ENCODE measurements at places on chromosomes 7 and 10.

- no peaks in the 10 kb centered on the region for H3K27me3 ChIP-seq
- H3K4me1 ChIP-seq, result no peaks in the 10 kb centered on the region
- H3K27ac ChIP-seq, result no peak overlapping the region
Observed at GRCh38 chr7:85426487-85426960, 239.7 kb upstream of the SEMA3D start.

GRCh38 chr7:94425546-94425945 lies 30.9 kb downstream of the COL1A2 start:
- no peak for DNase-seq
- peaks cover 87% of the 10 kb centered on the region for H3K36me3 ChIP-seq
- no peaks in the 10 kb centered on the region for H3K27me3 ChIP-seq
- H3K4me3 ChIP-seq, result no peak overlapping the region

DNA sequence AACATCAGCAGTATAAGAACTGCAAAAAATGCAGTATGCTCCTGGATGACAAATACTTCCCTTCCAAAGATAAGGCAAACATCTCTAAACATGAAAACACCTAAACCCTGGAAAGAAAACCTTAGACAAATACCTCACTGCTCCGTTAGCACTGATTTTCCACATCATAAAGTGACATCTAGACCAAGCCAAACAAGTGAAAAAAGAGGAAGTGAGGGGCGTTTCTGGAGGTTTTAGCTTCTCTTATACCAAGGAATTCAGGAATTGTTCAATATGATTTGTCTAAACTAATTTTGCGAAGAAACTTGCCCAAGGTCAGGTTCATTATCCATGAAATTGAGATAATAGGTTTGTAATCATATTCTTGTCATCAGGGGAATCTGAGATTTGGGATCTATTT lies 279.7 kb downstream of the ADRA2A start:
- no peaks in the 10 kb centered on the region for H3K4me1 ChIP-seq
- no peaks in the 10 kb centered on the region for H3K36me3 ChIP-seq
- no peaks in the 10 kb centered on the region for H3K27me3 ChIP-seq

DNA sequence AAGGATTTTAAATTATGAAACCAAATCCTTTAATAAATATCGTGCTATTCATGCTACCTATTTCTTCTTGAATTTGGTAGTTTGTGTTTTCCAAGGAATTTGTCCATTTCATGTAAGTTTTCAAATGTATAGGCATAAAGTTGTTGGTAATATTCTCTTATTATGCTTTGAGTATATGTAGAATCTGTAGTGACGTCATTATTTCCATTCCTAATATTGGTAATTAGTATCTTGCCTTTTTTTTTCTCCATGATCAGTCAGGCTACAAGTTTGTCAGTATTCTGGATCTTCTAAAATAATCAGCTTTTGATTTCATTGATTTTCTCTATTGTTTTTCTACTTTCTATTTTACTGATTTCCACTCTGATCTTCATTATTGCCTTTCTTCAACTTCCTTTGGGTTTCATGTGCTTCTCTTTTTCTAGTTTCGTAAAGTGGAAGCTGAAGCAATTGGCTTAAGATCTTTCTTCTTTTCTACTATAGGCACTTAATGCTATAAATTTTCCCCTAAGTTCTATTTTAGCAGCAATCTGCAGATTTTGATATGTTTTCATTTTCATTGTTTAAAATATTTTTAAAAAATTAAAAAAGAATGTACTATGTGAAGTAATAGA lies 156.5 kb upstream of the HDAC9 start:
- no peak overlapping the region for H3K27ac ChIP-seq
- no peaks in the 10 kb centered on the region for H3K36me3 ChIP-seq
- no peaks in the 10 kb centered on the region for H3K4me1 ChIP-seq
- no peak for DNase-seq
- H3K27me3 ChIP-seq, result no peaks in the 10 kb centered on the region
- no peak overlapping the region for H3K4me3 ChIP-seq

DNA sequence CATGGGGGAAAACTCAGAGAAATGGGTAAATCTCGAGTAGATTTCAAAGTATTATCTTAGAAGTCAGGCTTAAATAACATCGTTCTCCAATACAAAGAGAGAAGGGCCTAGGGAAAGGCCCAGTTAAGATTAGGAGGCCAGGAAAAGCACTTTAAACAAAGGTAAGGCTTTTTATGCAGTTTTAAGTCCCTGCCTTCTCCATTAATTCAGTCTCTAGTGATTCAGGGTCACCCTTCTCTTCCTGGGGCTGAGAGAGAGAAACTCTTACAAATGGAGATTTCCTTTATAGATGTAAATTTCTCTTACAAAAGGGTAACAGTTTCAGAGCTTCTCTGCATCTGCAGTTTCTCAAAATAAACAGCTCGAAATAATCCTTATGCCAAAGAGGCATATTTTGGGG lies 179.3 kb downstream of the HECW1 start:
- no peaks in the 10 kb centered on the region for H3K4me1 ChIP-seq
- no peaks in the 10 kb centered on the region for H3K27me3 ChIP-seq
- no peak overlapping the region for H3K27ac ChIP-seq
- no peaks in the 10 kb centered on the region for H3K36me3 ChIP-seq

DNA sequence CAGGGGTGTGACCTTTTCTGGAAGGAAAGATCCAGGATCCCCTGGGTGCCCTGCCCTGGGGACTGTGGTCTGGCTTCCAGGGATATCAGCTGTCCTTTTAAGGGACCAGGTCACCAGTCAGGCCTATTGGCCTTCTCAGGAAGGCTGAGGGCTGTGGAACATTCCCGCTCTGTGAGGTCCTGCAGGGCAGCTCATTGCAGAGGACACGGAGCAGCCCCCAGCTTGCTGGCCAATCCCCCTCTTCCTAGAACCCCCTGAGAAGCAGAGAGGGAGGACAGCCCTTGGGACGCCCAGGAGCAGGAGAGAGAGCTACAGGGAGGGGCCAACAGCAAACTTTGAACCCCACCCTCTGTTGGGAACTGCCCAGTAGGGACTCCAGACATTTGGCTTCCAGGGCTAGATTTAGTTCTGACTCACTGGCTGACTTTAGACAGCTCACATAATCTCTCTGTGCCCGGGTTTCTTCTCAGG lies 67.9 kb upstream of the COL13A1 start:
- H3K4me3 ChIP-seq, result no peak overlapping the region
- no peaks in the 10 kb centered on the region for H3K27me3 ChIP-seq
- peaks cover 55% of the 10 kb centered on the region for H3K4me1 ChIP-seq
- H3K36me3 ChIP-seq, result no peaks in the 10 kb centered on the region
- no peak for DNase-seq

DNA sequence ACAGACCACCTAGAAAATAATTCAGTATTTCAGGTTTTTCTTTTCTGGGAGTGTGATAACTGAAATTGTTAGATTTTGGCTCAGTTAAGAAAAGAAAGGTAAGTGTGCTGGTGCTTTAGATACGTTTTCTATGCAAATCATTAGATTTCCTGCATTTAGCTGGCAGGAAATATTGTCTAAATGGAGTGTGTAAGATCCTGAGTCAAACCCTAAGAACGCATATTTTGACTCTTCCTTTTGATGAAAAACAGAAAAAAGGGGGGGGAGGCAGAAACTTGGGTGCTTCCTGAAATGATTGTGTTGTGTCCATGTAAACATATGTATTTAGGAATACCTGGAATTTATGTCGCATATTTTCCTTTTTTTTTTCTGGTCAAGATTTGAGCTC lies 1.2 kb downstream of the GRK5 start:
- peaks cover 6% of the 10 kb centered on the region for H3K4me1 ChIP-seq
- peak overlapping the region; percentile 86 for H3K27ac ChIP-seq
- peak overlapping the region; percentile 96 for H3K4me3 ChIP-seq

DNA sequence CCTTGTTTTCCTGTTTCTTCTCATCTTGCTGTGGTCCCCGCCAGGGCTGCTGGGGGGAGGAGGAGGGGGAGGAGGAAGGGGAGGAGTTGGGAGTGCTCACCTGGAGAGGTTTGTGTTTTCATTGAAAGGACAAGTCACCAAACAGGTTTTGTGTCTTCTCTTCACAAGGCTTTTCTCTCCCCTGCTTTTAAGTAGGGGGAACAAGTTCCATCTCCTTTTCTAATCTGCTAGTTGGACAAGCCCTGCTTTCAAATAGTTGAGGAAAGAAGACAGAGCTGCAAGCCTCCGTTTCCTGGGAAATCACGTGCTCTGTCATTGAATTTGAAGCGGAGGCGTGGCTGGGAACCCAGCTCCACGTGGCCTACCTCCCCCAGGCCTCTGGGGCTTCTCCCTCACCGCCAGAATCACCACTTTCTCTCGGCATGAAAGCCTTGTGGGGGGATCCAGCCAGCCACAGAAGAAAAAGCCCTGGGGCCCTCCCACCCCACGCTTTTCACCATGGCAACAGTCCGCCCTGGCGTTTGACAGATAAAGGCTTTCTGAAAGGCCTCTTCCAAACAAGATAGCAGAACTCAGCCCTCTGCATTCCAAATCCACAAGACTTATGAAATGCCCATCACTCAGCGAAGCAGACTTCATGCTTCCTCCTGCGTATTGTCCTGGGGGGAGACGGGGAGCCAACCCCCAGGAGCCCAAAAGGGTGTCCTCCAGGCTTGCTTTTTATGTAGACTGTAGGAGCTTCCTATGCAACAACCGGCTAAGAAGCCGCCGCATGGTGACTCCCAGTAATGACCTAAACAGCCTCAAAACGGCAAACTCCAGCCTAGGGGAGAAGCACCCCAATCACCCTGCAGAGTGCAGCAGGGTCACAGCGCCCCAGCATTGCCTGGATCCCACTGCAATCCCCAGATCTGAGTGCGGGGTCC lies 51.7 kb downstream of the PROSER2 start:
- no peaks in the 10 kb centered on the region for H3K27me3 ChIP-seq
- peaks cover 32% of the 10 kb centered on the region for H3K4me1 ChIP-seq
- H3K36me3 ChIP-seq, result no peaks in the 10 kb centered on the region
- no peak overlapping the region for H3K4me3 ChIP-seq

GRCh38 chr10:114272696-114273095 lies 33.6 kb downstream of the VWA2 start:
- H3K27ac ChIP-seq, result no peak overlapping the region
- H3K4me1 ChIP-seq, result no peaks in the 10 kb centered on the region
- H3K27me3 ChIP-seq, result no peaks in the 10 kb centered on the region
- no peak overlapping the region for H3K4me3 ChIP-seq
- no peak for DNase-seq

- no peaks in the 10 kb centered on the region for H3K27me3 ChIP-seq
- H3K4me3 ChIP-seq, result no peak overlapping the region
- H3K36me3 ChIP-seq, result no peaks in the 10 kb centered on the region
- H3K4me1 ChIP-seq, result peaks cover 87% of the 10 kb centered on the region
- DNase-seq, result no peak
- H3K27ac ChIP-seq, result peak overlapping the region; percentile 99
Observed at GRCh38 chr10:71770255-71770654, 3.1 kb downstream of the VSIR start.

DNA sequence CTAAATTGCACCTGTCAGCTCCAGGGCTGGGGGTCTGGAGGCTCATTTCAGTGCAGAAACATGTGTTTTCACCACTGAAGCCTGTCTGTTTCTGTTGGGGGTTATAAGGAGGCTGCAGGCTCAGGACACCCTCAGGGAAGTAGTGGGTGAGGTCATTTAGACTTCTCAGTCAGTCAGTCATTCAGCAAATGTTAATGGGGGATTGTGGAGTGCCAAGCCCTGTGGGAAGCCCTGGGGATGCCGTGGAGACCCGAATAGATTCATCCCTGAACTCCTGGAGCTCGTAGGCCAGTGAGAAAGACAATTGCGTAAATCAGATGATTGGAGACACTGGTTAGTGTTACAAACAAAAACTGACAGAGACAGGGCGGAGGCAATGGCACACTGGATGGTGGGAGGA lies 19.2 kb downstream of the LHPP start:
- H3K4me3 ChIP-seq, result no peak overlapping the region
- H3K27ac ChIP-seq, result no peak overlapping the region
- no peaks in the 10 kb centered on the region for H3K4me1 ChIP-seq
- DNase-seq, result no peak
- H3K27me3 ChIP-seq, result no peaks in the 10 kb centered on the region

- H3K36me3 ChIP-seq, result no peaks in the 10 kb centered on the region
- peaks cover 21% of the 10 kb centered on the region for H3K4me1 ChIP-seq
- H3K27ac ChIP-seq, result no peak overlapping the region
- no peak overlapping the region for H3K4me3 ChIP-seq
- no peaks in the 10 kb centered on the region for H3K27me3 ChIP-seq
Observed at GRCh38 chr10:50432211-50433009, 181.1 kb upstream of the ASAH2 start.

- H3K4me3 ChIP-seq, result peak overlapping the region; percentile 55
- H3K27me3 ChIP-seq, result peaks cover 25% of the 10 kb centered on the region
- no peaks in the 10 kb centered on the region for H3K36me3 ChIP-seq
- H3K27ac ChIP-seq, result peak overlapping the region; percentile 63
- H3K4me1 ChIP-seq, result peaks cover 67% of the 10 kb centered on the region
- DNase-seq, result no peak
Observed at GRCh38 chr10:114402871-114403540, 1.3 kb downstream of the AFAP1L2 start.

GRCh38 chr7:69800495-69800894 lies 202.2 kb downstream of the AUTS2 start:
- no peaks in the 10 kb centered on the region for H3K36me3 ChIP-seq
- no peak for DNase-seq
- peaks cover 33% of the 10 kb centered on the region for H3K4me1 ChIP-seq
- no peaks in the 10 kb centered on the region for H3K27me3 ChIP-seq
- no peak overlapping the region for H3K27ac ChIP-seq

GRCh38 chr7:132249256-132249971 lies 326.9 kb downstream of the PLXNA4 start:
- H3K36me3 ChIP-seq, result no peaks in the 10 kb centered on the region
- H3K27ac ChIP-seq, result no peak overlapping the region
- DNase-seq, result no peak

GRCh38 chr7:134740376-134740775 lies 39.1 kb upstream of the CALD1 start:
- H3K36me3 ChIP-seq, result no peaks in the 10 kb centered on the region
- peaks cover 25% of the 10 kb centered on the region for H3K4me1 ChIP-seq
- H3K27ac ChIP-seq, result no peak overlapping the region

DNA sequence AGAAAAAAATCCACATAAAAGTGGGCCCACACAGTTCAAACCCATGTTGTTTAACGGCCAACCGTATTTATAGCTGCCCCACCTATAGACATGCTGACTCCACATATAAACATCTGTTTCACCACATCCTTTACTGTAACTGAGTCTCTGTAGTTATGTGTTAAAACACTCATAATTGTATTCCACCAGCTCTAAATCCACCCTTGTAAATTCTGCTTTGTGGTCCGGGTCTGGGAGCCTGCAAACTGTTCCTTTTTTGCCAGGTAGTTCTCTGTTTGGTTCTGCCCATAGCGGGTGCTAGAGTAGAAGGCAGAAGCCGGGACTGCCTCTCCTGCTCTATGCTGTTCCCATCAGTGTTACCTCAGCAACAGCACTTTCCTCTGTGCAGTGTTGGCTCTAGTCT lies 20.2 kb upstream of the FHIP2A start:
- H3K36me3 ChIP-seq, result no peaks in the 10 kb centered on the region
- no peak overlapping the region for H3K27ac ChIP-seq
- H3K4me3 ChIP-seq, result no peak overlapping the region
- no peaks in the 10 kb centered on the region for H3K27me3 ChIP-seq
- no peak for DNase-seq

GRCh38 chr7:151404216-151405011 lies 5.4 kb downstream of the WDR86 start:
- H3K4me3 ChIP-seq, result no peak overlapping the region
- H3K4me1 ChIP-seq, result peaks cover 4% of the 10 kb centered on the region
- peaks cover 17% of the 10 kb centered on the region for H3K27me3 ChIP-seq
- H3K27ac ChIP-seq, result no peak overlapping the region
- no peaks in the 10 kb centered on the region for H3K36me3 ChIP-seq

GRCh38 chr7:27661811-27662489 lies 733 bp downstream of the HIBADH start:
- H3K36me3 ChIP-seq, result peaks cover 9% of the 10 kb centered on the region
- DNase-seq, result no peak
- peak overlapping the region; percentile 87 for H3K4me3 ChIP-seq
- no peaks in the 10 kb centered on the region for H3K4me1 ChIP-seq
- H3K27me3 ChIP-seq, result no peaks in the 10 kb centered on the region
